ENCODE measurements at places on chromosomes 11 and 22. TPM values are rescaled to one million over a fixed set of nuclear protein-coding genes. Genes with fewer than 3 reads are reported as not detected.

The CARD16 gene
- total RNA-seq = 11.8 TPM

The MIEF1 gene
- total RNA-seq = 15.5 TPM

The PRRG4 gene
- 2.0 TPM for total RNA-seq

GRCh38 chr11:62061356-62062222 is 62.2 kb upstream of the INCENP start:
- DNase-seq = no peak

- DNase-seq = peak; percentile 83
Measured at GRCh38 chr22:27667121-27667843, 134.3 kb downstream of the MN1 start.

The C11orf65 gene
- total RNA-seq = 0.36 TPM

The CNIH2 gene
- 0.75 TPM for total RNA-seq

DNA sequence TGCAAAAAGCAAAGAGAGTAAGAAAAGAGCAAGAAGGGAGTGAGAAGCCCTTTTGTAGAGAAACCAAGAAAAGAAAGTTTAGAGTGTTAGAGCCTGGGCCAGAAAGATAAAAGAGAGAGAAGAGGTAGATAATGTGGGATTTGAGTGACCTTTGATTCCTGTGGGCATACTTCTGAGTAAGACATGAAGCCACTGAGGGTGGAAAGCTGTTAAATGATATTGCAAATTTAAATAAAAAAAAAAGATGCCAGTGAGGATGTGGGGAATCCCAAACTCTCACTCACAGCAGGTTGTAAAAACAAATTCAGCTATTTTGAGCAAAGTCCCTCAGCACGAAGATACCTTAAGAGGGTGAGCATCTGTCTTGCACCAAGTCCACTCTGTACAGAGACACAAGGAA is 59.4 kb upstream of the TOP3B start:
- no peak for DNase-seq

The CCDC116 gene
- total RNA-seq = 1.8 TPM

GRCh38 chr11:28835790-28836189 is 727.6 kb downstream of the METTL15 start:
- DNase-seq = no peak

GRCh38 chr11:102946237-102946636 is 9.3 kb downstream of the MMP13 start:
- no peak for DNase-seq

The NNMT gene
- 597 TPM for total RNA-seq

DNA sequence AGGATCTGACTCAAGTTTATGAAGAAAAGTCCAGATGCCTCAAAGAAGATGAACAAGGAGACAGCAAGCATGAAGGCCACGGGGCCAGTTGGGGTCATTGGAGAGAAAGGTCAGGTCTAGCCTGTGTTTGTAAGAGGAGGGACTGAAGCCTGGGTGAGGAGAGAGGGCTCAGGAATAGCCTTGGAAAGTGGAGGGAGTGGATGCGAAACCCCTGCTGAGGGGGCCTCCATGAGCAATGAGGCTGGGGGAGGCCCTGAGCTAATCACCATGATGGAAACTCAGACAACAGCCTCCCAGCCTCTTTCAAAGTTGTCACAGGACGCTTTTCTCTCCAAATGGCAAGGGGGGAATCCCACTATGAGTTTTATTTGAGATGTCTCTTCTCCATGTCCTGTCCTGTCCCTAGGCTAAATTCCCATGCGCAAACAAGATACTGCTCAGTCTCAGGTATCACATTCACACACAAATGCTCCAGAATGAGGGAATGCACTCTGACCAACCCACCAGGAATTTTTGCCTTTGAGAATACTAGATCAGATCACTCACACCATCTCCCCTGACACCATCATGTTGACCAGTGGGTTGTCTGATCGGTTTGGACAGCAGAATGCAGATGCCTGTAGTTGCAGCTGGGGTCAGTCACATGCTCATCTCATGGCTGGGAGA is 51.3 kb upstream of the TOP3B start:
- DNase-seq = no peak

DNA sequence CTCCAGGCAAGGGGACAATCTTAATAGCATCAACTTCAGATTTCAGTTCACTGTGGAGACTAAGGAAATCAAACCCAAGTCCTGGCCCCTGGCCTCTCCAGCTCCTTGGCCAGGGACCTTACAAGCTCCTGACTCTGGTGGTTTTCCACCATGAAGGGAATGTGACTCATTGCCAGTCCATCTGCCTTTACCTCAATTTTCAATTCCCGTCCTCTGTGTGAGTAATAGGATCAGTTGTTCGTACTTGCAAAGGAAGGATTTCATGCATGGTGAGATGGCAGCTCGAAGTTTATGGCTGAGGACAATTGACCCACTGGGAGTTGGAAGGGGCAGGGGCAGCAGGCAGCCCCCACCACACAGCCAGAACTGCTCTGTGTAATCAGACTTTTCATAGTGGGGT is 42.5 kb downstream of the INSC start:
- no peak for DNase-seq

The PLCB3 gene
- 32.3 TPM for total RNA-seq

The CHKA gene
- total RNA-seq = 15.2 TPM

DNA sequence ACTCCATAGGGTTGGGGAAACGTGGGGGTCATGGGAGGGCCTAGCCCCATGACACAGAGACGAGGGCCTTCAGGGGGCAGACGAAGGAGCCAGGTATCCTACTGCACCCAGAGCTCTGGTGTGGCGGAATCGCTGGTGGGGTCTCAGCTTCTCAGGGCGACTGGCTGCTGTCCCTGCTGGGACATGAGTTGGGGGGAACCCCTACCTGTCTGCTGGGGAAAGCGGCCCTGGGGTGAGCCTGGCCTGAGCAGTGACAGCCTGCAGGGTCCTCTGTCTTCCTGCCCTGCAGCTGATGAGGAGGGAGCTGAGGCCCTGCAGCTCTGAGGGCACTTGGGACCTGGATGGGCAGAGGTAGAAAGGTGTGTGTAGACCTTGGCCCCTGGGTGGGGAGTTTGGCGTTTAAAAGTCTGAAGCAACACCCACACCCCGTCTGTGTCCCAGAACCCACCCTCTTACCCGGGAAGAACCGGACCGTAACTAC is 33.6 kb upstream of the GRAMD4 start:
- peak; percentile 67 for DNase-seq

The RAB39A gene
- total RNA-seq = 2.5 TPM

All from aorta (tissue), 5 donors.